ENCODE measurements at places on chromosomes 2 and 18. TPM values are rescaled to one million over a fixed set of nuclear protein-coding genes. Genes with fewer than 3 reads are reported as not detected.

The UGT1A3 gene
- total RNA-seq = 0.64 TPM

The CYP1B1 gene
- 1.8 TPM for total RNA-seq

DNA sequence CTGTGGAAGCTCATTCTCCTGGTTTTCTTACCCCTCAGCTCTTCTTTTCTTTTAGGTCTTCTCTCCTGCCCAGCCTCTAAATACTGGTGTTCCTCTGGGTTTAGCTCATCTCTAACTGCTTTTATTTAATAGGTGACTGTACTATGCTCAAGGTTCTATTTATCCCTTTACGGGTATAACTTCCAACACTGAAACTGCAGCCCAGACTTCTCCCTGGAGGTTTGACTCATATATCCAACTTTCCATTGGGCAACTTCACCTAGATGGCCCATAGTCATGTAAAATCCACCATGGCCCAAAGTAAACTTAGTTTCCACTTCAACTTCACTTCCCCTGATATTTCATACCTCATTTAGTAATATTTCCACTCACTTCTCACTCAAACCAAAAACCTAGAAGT, 273.1 kb downstream of the PLCL1 start:
- H3K4me1 ChIP-seq = no peaks in the 10 kb centered on the region
- no peak overlapping the region for H3K27ac ChIP-seq
- no peak for DNase-seq
- H3K27me3 ChIP-seq = no peaks in the 10 kb centered on the region
- H3K4me3 ChIP-seq = no peak overlapping the region

The C2orf66 gene
- not detected for total RNA-seq

DNA sequence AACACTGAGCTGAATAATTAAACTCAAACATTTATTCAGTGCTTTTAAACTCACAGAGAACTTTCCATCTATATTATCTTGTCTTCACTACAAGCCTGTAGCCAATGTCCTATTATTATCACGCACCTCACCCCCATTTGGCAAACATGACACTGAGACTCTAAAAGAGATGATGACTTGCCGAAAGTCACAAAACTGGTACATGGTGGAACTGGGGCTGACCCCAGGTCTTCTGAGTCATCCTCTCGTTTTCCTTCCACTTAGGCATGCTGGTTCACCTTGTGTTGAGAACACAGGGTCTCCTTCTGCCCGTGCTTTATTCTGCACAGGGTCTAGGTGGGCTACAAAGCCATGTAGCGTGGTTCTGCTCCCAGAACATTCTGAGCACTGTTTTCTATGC, 230.0 kb upstream of the MGAT5 start:
- no peaks in the 10 kb centered on the region for H3K36me3 ChIP-seq
- H3K27ac ChIP-seq = no peak overlapping the region
- DNase-seq = no peak
- no peaks in the 10 kb centered on the region for H3K27me3 ChIP-seq
- no peak overlapping the region for H3K4me3 ChIP-seq

- no peak overlapping the region for H3K27ac ChIP-seq
- no peaks in the 10 kb centered on the region for H3K27me3 ChIP-seq
- H3K4me1 ChIP-seq = no peaks in the 10 kb centered on the region
- H3K4me3 ChIP-seq = no peak overlapping the region
- DNase-seq = no peak
- H3K36me3 ChIP-seq = no peaks in the 10 kb centered on the region
These were observed 237.5 kb upstream of the TMEM200C start for GRCh38 chr18:6132751-6133368.

GRCh38 chr2:128437204-128437565, 118.5 kb upstream of the HS6ST1 start:
- peaks cover 5% of the 10 kb centered on the region for H3K4me1 ChIP-seq
- H3K36me3 ChIP-seq = no peaks in the 10 kb centered on the region
- H3K27me3 ChIP-seq = no peaks in the 10 kb centered on the region
- H3K4me3 ChIP-seq = no peak overlapping the region
- DNase-seq = peak; percentile 21

Measured in Caco-2 (cell line).